Activated CD4-positive, alpha-beta T cell treated with anti-CD3 and anti-CD28 coated beads, Interleukin-2, amount 10 ng/mL, durations not matched to agents 24 days and 14 days (primary cell): ENCODE measurements at places on chromosomes 12 and 14. TPM values are rescaled to one million over a fixed set of nuclear protein-coding genes. Genes with fewer than 3 reads are reported as not detected.

DNA sequence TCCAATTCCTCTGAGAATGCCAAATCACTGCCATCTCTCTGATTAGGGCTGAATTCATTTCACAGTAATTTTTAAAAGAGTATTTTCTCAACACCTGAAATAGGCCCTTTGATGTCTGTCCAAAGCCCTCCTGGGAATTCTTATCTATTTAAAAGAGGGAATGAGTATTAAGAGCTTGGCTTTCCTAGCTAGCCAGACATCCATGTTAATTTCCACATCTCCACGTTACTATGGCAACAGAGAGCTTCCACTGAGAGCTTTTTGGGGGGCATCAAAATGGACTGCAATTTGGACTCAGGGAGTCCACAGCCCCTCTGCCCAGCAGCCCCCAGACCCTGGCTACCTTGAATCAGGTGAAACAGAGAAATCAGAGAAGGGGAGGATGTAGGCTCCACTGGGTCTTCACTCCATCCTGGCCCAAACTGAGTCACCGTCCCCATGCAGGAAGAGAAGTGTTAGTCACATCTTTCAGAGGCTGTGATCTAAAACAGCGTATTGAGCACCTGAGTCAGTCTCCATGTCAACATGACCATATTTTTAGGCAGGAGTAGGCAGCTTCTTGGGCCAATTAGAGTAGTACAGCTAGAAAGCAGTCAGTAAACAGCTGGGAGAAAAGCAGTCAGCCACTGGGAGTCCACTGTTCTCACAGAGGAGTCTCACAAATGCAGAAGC lies 7.0 kb upstream of the FICD start:
- no peak overlapping the region for H3K4me3 ChIP-seq
- peaks cover 13% of the 10 kb centered on the region for H3K4me1 ChIP-seq

- no peaks in the 10 kb centered on the region for H3K36me3 ChIP-seq
- peak overlapping the region; percentile 79 for H3K27ac ChIP-seq
- peak overlapping the region; percentile 77 for H3K4me3 ChIP-seq
- DNase-seq = peak; percentile 72
Measured at GRCh38 chr12:42469355-42470175, 120.0 kb downstream of the PRICKLE1 start.

DNA sequence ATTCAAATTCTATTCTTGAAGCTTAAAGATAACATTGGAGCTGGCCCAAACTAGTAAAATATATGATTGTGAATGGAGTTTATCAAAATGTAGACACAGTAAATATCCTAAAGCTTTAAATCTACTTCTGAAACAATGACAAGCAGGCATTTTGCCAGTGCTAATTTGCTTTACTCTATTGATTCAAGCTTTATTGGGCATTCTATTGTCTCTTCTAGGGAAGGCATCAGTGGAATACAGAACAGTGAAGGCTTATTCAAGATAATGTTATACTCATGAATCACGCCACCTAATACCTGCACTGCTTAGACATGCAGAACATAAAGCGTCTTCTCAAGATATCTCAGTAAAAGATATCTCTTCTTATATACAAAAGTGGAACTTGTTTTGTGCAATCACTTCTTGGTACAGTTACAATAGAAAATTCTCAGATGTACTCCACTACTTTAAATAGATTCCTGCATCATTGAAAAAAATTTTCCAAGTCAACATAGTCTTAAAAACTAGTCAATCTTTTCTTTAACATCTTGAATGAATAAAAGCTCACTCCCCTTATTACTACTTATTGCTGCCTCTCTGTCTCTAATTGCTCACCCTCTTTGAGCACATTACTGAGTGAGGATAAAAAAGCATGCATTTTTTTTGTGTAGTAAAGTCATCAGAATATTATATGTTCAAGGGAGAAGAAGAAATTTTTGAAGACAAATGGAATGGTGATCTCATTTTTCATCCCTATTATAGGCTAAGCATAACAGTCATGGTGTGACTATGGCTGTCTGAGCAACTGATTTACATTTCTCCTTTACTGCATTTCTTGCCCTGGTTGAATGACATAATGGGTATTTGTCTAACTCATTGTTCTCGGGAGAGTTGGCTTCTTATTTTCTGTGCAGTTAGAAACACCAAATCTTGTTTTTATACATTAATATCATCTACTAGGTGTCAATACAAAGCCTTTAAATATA lies 98.0 kb upstream of the E2F7 start:
- no peak overlapping the region for H3K27ac ChIP-seq
- no peak for DNase-seq
- no peak overlapping the region for H3K4me3 ChIP-seq
- no peaks in the 10 kb centered on the region for H3K27me3 ChIP-seq
- H3K36me3 ChIP-seq = no peaks in the 10 kb centered on the region

PCED1B gene
- 51.7 and 55.2 TPM in 2 replicates for total RNA-seq

GLS2 gene
- 1.9 and 2.4 TPM in 2 replicates for total RNA-seq

FAM181A gene
- not detected in 2 replicates for total RNA-seq

TXNDC16 gene
- total RNA-seq = 4.7 and 6.2 TPM in 2 replicates
